ENCODE measurements at places on chromosomes 16 and 17.

- no peak for DNase-seq
Observed at GRCh38 chr16:1291576-1291974, 17.9 kb upstream of the UBE2I start.

- no peak for DNase-seq
Observed at GRCh38 chr17:82740906-82741759, 5.7 kb downstream of the FN3K start.

GRCh38 chr17:13862346-13862745, 207.0 kb upstream of the COX10 start:
- DNase-seq, result peak; percentile 29

DNA sequence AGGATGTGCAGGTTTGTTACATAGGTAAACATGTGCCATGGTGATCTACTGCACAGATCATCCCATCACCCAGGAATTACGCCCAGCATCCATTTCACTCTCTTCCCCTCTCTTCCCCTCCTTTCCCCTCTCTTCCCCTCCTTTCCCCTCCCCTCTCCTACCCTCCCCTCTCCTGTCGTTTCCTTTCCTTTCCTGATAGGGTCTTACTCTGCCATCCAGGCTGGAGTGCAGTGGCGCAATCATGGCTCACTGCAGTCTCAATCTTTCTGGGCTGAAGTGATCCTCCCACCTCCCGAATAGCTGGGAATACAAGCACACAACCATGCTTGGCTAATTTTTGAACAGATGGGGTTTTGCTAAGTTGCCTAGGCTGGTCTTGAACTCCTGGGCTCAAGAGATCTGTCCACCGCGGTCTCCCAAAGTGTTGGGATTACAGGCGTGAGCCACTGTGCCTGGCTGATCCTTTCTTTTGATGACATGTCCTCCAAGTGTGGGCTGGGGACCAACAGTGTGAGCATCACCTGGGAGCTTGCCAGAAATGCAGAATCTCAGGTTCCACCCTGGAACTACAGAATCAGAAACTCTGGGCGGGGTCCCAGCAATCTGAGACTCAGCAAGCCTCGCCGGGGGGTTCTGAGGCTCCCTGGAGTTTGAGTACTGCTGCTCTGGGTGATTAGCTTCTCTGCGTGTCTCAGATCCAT, 10.8 kb downstream of the ATP2C2 start:
- DNase-seq, result no peak

GRCh38 chr17:44899074-44899782, at the start of gene EFTUD2:
Gene EFTUD2 (minus strand): TSS chr17:44899445. CDS start chr17:44894521, 4,924 bp downstream.
- peak; percentile 92 for DNase-seq

DNA sequence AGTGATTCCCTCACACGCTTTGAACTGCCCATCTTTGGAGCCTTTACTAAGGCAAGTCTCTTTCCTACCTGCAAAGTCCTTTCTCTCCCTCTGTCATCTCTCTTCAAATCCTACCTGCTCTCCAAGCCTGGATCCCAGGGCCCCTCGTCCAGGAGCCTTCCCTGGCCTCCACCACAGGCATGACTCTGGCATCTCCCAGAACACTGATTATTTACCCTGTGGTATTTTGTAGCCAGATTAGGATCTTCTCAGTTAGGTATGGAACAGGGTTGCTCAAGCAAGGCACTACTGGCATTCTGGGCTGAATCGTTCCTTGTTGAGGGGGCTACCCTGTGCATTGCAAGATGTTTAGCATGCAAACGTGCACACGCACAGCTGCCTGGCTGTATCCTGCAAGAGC, 31.9 kb upstream of the POLR3E start:
- DNase-seq, result no peak

DNA sequence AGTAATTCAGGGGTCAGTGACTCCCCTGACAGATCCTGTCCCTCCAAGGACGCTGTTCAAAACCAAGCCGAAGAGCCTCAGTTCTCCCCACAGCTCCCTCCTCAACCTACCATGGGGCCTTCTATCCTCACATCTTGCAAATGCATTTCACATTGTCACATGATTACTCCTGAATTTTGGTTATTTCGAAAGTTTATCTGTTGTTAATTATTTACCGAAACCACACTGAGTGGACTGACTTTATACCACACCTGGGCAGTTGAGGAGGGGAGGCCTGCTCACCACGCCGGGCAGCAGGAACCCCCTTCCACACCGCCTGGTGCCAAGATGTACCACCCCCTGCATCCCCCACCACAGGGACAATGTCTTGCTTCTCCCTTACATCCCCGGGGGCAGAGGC, 4.7 kb downstream of the TIMP2 start:
- no peak for DNase-seq

DNA sequence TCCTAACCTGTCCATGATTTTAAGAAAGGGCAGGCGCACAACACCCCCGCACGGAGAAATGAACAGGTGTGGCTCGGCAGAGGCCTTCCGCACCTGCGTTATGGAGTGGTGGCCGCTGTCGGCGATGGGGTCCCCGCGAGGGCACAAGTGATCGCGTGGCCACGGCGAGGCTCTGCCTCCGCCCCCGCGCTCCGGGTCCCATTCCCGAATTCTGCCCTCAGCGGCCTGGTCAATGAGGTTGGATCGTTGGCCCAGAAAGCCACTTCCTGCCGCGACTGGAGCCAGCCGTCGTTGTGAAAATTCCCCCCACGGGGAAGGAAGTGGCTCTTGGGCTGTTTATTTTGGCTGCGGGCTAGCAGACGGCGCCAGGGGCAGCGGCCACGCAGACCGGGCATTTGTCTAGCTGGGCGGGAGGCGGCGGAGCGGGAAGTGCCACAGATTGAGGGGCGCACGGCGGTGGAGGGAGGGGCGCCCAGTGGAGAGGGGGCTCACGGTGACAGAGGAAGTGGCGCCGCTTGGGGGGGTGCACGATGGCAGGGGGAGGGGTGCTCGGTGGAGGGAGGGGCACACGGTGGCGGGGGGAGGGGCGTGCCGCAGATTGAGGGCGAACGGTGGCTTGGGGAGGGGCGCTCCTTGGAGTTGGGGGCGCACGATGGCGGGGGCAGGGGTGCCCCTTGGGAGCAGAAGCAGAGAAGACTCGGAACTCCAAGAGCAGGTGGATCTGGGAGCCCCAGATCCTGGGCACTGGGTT, 25.0 kb downstream of the MRC2 start:
- DNase-seq, result peak; percentile 73

DNA sequence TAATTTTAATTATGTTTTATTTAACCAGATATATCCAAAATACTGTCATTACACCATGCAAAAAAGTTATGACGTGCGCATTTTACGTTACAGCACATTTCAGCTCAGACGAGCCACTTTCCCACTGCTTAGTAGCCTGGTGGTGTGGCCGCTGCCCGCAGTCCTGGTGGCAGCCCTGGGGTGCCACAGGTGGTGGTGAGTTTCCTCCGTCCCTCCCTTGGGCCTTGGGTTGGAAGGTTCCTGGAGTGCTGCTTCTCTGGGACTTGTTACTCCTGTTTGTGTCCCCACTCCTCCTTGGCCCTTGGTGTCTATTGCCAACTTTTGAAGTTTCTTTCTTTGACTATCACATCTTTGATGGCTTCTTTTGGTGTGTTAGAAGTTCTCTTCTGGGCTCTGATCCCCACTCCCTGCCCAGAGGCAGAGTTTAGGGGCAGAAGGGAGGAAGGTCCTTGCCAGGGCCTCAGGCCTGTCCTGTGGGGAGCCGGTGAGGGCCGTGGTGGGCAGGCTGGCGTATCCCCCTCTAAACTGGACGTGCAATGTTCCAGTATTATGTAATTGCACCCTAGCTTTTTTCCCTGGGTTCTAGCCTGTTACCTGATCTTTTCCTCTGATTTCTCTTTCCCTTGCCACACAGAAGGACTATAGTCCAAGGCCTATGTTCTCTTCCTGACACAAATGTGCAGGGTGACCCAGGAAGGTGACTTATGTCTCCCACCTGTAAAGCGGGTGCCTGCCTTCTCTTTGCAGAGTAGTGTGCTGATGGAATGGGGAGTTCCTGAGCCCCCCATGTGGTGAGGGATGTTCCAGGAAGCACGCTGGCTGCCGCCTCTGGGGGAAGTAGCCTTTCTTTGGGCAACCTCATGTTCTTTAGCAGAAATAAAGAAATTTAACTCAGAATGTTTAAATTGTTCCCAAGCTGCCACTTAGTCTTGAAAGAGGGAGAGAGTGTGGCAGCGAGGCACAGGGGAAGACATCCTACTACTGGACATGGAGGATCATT, 8.4 kb downstream of the MPRIP start:
- DNase-seq, result no peak

GRCh38 chr17:34141590-34141989, 113.5 kb upstream of the CCL2 start:
- no peak for DNase-seq

- DNase-seq, result no peak
Observed at GRCh38 chr17:51491416-51491815, 231.1 kb downstream of the UTP18 start.

DNA sequence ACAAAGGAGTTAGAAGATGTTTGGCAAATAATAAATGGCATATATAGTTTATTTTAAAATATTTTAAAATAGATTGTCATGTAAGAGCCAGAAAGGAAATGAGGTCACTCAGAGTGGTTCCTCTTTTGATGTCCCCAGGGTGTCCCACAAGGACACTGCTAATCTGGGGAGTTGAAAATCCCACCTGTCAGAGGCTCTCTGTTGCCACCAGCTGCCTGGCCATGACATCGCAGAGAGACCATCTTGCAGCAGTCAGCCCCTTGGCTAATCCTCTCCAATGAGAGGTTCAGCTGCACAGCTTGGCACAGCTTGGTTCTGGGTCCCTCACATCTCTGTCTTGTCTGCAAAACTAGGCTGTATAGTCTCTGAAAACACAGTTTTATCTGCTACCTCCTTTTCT, 11.0 kb upstream of the RBFOX1 start:
- DNase-seq, result no peak

DNA sequence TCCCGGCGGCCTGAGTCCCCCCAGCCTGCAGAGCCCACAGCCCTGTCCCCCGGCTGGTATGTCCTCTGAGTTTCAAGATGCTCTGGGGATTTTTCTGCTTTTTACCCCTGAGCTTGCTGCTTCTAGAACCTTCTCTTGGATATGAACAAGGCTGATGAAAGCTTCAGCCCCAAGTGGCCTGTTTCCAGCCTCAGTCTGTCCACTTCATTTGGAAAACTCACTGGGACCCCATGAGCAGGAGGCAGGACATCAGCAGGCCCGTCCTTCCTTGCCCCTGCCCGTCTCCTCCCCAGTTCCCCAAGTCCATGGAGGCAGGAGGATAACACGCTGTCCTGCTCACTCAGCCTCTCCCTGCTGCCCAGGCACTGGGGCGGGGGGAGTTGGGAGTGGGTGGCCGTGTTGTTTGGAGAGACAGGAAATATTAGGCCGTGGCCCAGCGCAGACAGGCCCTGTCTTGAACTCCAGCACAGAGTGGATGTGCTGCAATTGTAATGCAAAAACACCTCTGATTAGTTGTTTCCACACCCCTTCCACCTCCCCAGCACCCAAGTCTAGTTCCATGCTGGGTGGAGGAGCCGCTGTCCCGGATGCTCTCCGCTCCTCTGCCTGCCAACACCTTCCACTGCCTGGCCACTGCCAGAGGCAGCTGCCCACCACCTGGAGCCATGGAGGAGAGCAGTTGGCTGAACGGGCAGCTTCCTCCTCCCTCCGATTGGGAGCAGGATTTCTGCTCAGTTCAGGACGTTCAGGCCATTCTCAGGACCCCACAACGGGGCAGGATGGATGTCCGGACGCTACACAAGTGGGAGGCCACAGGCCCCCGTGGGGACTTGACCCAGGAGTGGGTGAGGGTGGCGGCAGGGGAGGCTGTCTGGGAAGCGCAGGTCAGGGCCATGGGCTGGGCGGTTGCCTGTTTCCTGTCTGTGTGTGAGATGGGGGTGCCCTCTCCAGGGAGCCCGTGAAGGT, 216.9 kb upstream of the GSE1 start:
- DNase-seq, result no peak

DNA sequence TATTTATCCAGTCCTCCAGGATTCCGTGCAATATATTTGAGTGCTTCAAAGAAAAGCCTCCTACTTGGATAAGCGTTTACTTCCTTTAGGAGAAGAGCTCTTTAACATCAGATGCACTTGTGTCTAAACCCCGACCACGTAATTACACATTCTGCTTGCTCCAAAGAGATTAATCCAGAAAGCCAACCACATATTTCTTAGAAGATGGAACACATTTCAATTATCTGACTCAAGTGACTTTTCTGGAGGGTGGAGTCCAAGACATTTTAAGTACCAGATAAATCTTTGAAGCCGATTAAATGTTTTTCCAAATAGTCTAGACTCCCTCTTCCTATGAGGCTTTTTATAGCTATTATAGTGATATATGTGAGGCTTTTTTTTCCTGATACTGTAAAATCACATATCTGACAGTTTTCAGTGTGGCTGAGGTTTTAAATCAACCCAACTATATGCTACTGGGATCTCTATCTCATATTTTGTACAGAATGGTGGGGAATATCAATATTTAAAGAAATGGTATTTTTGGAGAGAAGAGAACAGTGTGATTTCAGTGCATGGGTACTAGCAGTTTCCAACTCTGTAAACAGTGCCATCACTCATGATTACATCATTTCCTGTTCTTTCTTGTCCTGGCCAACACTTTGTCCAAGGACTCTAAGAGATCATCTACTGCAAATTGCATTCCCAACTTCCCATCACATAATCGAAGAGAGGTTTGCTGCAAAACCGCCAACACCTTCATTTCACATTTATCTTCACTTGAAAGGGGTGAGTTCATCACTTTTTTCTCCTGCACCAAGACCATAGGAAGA, 192.4 kb upstream of the HSBP1 start:
- no peak for DNase-seq

DNA sequence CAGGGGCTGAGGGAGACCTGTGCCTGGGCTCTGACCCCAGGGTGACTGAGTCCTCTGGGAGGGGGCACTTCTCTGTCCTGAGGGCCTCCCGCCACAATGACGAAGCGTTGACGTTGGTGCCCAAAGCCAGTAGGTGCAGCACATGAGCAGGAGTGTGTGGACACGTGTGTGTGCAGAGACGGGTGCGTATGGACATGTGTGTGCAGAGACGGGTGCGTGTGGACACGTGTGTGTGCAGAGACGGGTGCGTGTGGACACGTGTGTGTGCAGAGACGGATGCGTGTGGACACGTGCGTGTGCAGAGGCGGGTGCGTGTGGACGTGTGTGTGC, 726 bp upstream of the CD7 start:
- no peak for DNase-seq

- DNase-seq, result no peak
Observed at GRCh38 chr17:72614476-72614870, 478.0 kb downstream of the SLC39A11 start.

DNA sequence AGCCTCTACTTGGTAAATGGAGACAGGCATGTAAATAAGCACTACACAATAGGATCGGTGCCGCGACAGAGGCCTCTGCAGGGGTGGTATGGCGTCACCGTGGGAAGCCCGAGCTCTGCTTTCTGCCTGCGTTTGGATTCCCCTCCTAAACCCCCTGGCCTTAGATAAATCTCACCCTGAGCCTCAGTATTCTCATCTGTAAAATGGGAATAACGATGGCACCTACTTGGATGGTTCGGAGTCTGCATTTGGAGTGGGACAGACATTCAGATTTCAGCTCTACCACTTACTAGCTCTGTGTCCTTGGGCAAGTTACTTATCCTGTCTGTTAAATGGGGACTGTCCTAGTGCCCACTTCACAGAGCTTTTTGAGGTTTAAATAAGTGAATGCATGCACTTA, 42.8 kb upstream of the TNRC6A start:
- DNase-seq, result no peak

DNA sequence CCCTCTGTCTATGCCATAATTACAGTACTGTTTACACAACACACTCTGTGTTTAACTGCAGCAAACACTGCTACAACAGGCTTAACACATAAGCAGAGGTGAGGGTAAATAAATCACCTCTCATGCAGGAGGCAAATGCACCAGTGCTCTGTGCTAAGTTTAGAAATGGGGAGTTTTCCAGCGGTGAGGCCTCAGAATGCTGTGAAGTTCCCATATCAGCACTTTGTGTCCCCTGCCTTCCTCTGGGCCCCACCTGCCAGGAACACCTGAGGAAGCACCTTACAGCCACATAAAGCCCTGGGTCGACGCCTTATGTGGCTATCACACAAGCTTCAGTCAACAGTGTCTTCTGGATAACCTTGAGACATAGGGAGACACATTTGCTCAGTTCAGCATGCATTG, 304.5 kb downstream of the HAPSTR1 start:
- DNase-seq, result no peak
